ENCODE measurements at places on chromosomes 4 and X. TPM values are rescaled to one million over a fixed set of nuclear protein-coding genes. Genes with fewer than 3 reads are reported as not detected.

The ARR3 gene
- not detected for total RNA-seq

The DKK2 gene
- not detected for total RNA-seq

The VCX gene
- total RNA-seq = not detected

The ADH1B gene
- total RNA-seq = 0.13 TPM

The TLR7 gene
- not detected for total RNA-seq

The GIMD1 gene
- not detected for total RNA-seq

The ARSH gene
- total RNA-seq = not detected

The ATP2B3 gene
- total RNA-seq = not detected

The RGN gene
- total RNA-seq = 0.51 TPM

- DNase-seq = no peak
Measured at GRCh38 chrX:101265869-101266428, 25.2 kb downstream of the TAF7L start.

GRCh38 chr4:94517492-94517891, 65.8 kb downstream of the PDLIM5 start:
- no peak for DNase-seq

DNA sequence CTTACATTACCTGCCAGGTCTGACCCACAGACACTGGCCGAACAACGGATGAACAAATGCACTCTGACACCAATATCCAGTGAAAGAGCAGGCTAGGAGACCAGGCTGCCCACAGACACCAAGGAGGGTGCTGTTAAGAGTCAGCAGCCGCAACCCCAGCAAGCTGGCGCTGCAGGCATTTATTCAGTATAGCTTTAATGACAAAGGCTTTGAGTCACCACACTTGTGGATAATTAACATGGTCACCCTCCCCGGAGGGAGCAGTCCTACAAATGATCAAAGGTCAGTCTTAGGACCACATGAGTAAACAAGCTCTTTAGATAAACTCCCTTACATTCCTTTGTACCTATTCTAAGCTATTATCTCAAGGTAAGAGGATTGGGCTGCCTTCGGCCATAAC, 368.5 kb upstream of the GRID2 start:
- DNase-seq = no peak

DNA sequence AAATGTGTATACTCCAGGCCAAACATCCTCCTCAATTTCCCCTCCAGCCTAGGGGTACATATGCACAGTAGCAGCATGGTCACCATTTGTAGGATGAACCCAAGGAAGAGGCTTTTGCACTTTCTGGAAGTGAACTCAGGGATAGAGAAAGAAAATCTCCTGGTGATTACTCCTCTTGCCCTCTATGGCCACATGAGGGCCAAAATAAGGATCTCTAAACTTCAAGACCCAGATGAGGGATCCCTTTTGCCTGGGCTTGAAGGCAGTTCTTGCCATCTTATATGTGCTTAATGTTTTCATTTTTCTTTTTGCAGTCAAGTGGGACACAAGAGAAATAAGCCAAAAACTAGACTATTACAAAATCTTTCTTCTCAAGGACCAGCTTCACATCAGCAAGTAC, 29.5 kb upstream of the MUC7 start:
- no peak for DNase-seq

DNA sequence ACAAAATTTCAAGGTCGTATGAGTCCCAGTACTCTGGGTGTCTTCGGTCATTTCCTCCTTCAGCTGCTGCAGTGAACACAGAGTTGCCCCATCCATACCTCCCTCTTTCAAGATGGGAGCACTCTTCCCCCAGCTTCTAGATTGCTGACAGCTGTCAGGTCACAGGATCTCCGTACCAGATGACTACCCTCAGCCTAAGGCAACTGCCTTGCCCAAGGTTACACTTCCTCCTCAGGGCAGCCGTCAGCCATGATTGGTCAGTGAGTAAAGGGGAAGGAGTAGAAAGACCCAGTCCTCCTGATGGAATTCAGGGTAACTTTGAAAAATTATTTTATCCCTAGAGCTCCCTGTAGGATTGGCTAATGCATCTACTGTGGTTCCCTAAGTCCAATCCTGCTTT, 81.6 kb downstream of the NAF1 start:
- no peak for DNase-seq

GRCh38 chrX:2185341-2186082, 315.3 kb downstream of the DHRSX start:
- DNase-seq = no peak

DNA sequence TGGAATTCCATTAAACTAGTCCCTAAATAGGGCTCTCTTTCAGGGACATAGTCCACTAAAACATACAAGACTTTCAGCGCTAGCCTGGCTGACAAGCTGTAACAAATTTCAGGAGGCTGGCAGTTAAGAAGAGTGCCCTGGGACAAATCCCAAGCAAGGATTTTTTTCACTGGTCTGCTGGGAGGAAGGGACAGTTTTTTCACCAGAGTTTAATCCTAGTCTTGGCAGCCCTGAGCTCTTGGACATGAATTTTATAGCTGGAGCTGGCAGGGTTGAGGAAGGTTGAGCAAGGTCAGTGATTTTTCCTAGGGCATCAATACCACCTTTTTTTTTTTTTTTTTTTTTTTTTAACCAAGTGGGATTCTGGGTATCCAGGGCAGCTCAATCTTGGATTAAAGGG, 184.4 kb downstream of the SH2D1A start:
- DNase-seq = no peak
